ENCODE measurements at places on chromosomes 1 and 21.

GRCh38 chr1:168400139-168400538 is 119.5 kb downstream of the TBX19 start:
- DNase-seq, result no peak

GRCh38 chr1:117188816-117189437 is 21.8 kb downstream of the VTCN1 start:
- no peak for DNase-seq

GRCh38 chr1:55898181-55898580 is 681.2 kb downstream of the PLPP3 start:
- no peak for DNase-seq

DNA sequence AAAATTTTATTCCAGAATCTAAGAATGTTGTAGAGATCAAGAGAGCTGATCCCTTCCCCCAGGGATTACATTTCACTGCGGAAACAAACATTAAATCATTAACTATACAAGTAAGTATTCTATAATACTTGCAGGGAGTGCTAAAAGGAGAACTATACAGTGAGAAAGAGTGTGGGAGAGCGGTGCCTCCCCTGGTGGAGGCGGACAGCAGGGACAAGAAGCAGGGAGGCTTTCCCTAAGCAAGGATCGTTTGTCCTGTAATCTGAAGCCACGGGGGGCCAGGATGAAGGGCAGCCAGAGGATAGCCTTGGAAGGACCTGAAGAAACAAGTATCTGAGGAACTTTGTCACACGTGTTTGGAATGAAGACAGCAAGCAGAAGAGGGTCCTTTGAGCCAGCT is 40.1 kb downstream of the SLC9C2 start:
- DNase-seq, result no peak

- no peak for DNase-seq
Observed at GRCh38 chr1:7339953-7340352, 431.1 kb upstream of the VAMP3 start.

DNA sequence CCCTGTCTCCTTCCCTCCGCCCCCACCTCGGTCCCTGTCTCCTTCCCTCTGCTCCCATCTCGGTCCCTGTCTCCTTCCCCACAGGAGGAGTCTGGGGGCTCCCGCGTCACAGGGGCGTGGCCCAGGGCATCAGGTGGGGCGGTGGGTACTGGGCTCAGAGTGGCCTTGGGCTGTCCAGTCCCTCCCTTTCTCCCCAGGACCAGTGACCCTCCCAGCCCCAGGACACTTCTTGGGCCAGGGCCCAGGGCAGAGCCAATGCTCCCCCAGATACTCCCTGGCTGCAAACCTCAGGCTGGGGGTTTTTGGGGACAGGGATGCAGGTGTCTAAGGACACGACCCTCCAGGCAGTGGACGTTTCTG is 6.8 kb upstream of the RNF223 start:
- DNase-seq, result no peak

DNA sequence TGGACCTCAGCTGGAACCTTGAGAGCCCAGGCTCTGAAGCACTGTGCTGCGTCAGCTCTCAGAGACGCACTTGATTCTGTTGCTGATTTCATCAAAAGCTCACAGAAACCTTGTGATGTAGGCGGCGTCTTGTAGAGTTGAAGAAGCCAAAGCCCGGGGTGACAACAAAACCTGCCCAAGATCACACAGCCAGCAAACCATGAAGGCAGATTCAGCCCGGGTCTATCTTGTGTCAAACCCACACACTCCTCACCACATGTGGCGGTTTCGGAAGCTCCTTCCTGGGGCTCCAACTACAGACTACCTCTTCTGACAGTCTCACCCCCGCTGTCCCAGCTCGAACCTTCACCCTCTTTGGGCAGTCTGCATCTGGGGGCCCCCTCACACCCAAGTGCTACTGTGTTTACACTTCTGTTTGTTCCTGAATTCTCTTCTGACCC is 50.4 kb downstream of the TENT5C start:
- DNase-seq, result peak; percentile 35

- DNase-seq, result no peak
Observed at GRCh38 chr1:109969907-109970306, 14.7 kb upstream of the AHCYL1 start.

- DNase-seq, result no peak
Observed at GRCh38 chr1:216388558-216388957, 34.7 kb downstream of the USH2A start.

DNA sequence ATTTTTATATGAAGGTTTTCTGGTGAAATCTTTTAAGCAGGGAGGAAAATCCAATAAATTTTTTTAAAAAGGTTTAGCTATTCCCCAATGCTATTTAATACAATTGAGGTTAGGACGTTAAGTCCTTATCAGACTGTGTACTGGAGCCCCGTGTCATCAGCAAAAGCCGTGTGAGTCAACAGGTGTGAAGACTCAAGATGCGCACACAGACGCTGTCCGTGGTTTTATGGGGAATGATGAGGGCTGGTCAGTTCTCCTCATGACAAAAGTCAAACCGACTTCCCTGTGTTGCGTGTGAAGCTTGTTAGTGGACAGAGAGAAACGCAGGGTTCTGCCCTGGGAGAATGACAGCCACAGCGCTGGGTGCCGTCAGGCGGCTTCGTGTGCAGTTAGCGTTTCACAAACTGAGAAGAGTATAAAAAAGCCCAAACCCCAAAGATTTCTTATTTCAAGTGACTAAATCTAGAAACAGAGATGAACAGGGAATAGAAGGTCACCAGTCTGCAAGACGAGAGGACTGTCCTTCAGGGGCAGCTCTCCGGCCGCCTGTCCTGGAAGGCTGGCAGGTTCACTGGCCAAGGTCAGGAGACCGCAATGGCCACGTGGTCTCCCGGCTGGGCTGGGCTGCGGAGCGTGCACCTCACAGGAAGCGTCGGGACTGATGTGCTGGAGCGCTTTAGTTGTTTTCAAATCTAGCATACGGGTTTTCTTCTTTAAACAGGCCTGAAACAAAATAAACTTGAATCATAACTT is 22.4 kb downstream of the PTTG1IP start:
- DNase-seq, result no peak

GRCh38 chr1:37069406-37069805 is 35.1 kb upstream of the GRIK3 start:
- no peak for DNase-seq

DNA sequence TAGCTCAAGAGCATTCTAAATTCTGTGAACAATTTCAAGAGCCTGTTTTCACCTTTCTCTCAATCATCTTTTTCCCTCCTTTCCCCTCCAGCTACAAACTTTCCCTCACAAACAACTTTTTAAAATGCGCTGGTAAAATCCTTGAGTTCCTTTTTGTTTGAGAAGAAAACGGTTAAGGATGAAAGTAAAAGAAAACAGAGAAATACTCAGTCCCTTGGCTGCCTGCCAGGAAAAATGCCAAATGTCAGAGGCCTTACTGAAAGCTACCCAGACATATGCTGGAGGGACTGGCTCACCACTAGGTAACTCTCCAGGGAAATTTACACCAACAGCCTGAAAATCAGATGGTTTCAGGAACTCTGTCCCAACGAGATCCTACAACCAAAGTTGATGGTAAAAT is 11.0 kb upstream of the SERBP1 start:
- DNase-seq, result no peak

DNA sequence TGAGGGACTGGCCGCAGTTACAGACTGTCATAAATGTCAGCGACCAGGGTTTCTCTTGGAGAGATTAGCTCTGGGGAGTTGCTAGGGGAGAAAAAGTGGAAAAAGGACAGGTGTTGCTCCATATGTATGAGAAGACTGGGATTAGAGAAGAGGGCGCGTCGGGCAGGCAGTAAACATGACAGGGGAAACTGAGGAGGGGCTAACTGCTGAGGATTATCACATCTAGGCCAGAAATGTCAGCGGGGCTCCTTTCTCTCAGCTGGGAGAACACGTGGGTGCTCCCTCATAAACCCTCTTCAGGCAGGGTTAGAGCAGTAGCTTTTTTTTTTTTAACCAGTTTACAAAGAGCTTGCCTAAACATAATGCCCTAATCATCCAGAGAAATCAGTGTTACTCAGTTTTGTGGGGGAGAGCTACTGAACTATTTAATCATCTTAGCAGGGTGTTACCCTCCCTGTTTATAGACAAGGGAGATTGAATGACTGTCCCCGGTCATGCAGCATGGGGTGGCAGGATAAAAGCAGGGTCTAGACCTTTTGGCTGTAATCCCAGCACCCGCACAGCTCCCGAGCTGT is 35.2 kb downstream of the ELAPOR1 start:
- DNase-seq, result no peak

- DNase-seq, result no peak
Observed at GRCh38 chr1:40344597-40344996, 27.5 kb upstream of the COL9A2 start.
